ENCODE measurements at places on chromosomes 4 and X. TPM values are rescaled to one million over a fixed set of nuclear protein-coding genes. Genes with fewer than 3 reads are reported as not detected.

- DNase-seq = no peak
These were observed 86.2 kb downstream of the SLC39A8 start for GRCh38 chr4:102259081-102259480.

DNA sequence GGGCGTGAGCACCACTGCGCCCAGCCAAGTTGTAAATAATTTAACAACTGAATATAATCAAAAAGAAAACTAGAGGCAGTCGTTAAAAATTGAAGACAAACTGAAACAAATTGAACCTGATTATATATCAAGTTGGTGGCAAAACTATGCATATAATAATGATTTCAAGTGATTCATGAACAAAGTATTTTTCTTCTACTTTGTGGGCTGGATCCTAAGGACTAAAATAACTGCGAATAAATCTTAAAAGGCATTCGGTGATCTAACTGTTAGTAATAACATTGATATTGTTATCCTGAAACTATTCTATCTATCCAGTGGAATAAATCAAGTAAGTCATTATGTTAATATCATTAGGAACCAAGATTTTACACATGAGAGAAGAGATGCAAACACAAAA is 21.2 kb upstream of the USP9X start:
- DNase-seq = no peak

Gene CTSO
- total RNA-seq = 8.7 TPM

GRCh38 chr4:139736274-139736660 is 70.6 kb downstream of the MGST2 start:
- peak; percentile 20 for DNase-seq

DNA sequence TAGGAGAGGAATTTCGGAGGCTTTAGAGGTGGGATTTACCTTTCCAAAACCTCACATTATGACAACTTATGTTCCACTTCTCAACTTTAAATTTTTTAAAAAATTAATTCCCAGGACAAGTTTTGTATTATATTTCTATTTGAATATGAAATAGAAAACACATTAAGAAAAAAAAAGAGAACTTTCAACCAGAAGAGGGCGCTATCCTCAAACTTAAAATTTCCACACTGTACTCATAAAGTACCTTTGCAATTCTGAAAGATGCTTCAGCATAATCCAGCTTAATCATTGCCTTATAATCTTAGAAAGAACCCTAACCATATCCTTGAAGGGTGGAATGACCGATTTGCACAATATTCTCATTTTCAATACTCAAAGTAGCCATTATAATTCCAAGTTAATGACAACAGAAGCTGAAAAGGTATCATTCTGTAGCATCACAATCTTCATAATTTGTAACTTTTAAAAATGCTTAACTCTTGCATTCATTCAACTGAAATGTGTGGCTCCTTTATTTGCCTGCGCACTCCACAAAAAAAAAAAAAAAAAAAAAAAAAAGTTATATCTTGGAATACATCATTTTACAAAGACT is 158.0 kb downstream of the KCNIP4 start:
- DNase-seq = no peak

DNA sequence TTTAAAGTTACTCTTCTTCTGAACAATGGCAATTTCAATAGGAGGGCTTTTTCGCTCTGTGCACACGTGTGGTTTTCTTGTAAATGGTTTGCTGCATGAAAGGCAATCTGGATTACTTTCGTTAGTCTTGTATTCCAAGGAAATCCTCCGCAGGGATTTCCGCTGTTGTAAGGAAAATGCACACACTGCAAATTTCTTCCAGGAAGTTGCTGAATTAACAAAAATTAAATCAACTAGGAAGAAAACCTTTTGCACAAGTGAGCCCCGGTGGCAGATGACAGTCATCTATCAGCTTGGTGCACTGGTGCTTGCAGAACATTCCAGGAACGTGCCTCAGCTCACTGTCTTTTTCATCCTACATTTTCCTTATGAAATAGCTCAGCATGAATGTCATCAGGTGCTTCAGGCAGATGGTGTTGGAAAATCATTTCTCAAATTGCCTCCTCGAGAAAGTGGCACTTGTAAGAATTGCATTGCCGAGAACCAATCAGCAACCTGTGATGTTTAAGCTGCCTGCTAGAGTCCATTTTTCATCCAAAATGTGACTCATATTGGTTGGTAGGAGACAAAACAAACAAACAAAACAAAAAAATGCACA is 272.4 kb upstream of the VCX start:
- DNase-seq = no peak

- DNase-seq = no peak
These were observed 98.7 kb downstream of the KLHL34 start for GRCh38 chrX:21559417-21559816.

Gene MAGEB3
- total RNA-seq = not detected

GRCh38 chrX:53918702-53919101 is 125.6 kb downstream of the PHF8 start:
- DNase-seq = no peak

GRCh38 chrX:49960061-49960460 is 37.7 kb downstream of the CLCN5 start:
- no peak for DNase-seq

DNA sequence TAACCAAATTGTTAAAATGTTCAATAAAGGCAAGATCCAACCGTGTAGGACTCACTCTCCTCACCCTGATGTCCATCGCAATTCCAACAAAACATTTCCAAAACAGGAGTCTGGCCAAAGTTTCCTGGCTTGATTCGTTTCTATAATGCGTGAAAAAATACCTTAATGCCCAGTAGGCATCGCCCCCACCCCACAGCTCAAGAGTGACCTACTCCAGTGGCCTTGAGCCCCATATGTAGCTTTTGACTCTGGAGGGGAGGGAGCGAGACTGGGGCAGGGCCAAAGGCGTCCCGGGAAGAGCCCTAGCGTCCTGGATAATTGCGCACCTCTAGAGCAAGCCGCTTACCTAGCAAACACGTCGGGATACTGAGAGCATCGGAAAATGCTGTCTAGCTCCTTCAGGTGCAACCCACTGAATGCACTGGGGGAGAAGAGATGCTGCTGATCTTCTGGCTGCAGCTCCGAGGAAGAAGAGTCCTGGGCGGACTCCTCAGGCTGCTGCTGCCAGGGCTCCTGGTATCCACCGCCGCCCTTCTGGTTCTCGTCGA is 55.6 kb upstream of the NKAP start:
- DNase-seq = no peak

- no peak for DNase-seq
These were observed 354.5 kb downstream of the ARHGAP24 start for GRCh38 chr4:85829276-85830051.

DNA sequence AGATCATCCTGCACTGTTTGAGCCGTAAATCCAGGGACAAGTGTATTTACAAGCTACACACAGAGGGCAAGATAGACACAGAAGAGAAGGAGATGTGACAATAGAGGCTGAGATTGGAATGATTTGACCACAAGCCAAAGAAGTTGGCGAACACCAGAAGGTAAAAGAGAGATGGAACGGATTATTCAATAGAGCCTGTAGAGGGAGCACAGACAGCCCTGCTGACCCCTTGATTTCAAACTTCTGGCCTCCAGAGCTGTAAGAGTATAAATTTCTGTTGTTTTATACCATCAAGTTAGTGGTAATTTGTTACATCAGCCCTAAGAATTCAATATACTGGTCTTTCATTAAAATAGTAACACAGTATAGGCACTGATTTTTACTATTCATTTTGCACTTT is 447.8 kb downstream of the FAT4 start:
- DNase-seq = no peak

Gene MEPE
- total RNA-seq = 0.24 TPM

GRCh38 chr4:122731676-122732075 is 828 bp upstream of the BBS12 start:
- DNase-seq = no peak

Gene GAGE12E
- total RNA-seq = not detected

- DNase-seq = no peak
These were observed 147.5 kb downstream of the DLG3 start for GRCh38 chrX:70592091-70592490.

DNA sequence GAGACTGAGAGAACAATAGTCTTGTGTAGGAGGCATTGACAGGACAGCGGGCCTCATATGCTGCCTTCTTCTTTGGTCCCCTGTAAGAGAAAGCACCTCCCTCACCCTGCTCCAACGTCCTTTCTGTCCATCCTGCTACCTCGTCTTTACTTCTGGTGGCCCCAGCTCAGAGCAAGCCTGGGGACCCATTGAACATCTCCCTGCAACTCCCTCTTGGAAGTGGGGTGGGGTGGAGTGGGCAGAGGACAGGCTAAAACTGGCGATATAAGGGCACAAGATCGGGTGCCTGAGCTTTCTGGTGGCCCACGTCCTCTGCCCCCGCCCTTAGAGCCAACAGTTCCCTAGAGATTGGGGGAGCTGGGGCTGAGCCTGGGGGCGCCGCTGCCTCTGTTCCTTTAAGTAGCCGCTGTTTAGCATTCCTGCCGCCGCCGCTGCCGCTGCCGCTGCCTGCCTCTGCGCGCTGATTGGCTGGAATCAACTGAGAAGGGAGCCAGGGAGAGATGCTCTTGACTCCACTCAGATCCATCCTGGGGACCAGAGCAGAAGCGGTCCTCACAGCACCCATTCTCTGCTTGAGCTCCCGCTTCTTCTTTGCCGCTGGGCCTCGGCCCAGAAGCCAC is at the start of gene DLG3:
TSS of gene DLG3 (plus strand) at position 510 of the 620 bp plus-strand sequence. CDS start 367 bp downstream, outside the sequence.
- no peak for DNase-seq

GRCh38 chr4:60081839-60082238 is 1118.3 kb upstream of the ADGRL3 start:
- DNase-seq = no peak

GRCh38 chrX:110318664-110318968 is 731 bp upstream of the AMMECR1 start:
- DNase-seq = no peak

Gene F8A1
- total RNA-seq = 3.9 TPM

Gene MMRN1
- 5.3 TPM for total RNA-seq

Gene GLRA2
- total RNA-seq = not detected

Gene NOX1
- 0.33 TPM for total RNA-seq

GRCh38 chr4:155496294-155496626 is 119.5 kb upstream of the MAP9 start:
- no peak for DNase-seq

- DNase-seq = no peak
These were observed 32.2 kb downstream of the UNC5C start for GRCh38 chr4:95516528-95517017.

Gene ADAMTS3
- 1.8 TPM for total RNA-seq

- no peak for DNase-seq
These were observed 18.3 kb upstream of the HTRA3 start for GRCh38 chr4:8251110-8251883.

DNA sequence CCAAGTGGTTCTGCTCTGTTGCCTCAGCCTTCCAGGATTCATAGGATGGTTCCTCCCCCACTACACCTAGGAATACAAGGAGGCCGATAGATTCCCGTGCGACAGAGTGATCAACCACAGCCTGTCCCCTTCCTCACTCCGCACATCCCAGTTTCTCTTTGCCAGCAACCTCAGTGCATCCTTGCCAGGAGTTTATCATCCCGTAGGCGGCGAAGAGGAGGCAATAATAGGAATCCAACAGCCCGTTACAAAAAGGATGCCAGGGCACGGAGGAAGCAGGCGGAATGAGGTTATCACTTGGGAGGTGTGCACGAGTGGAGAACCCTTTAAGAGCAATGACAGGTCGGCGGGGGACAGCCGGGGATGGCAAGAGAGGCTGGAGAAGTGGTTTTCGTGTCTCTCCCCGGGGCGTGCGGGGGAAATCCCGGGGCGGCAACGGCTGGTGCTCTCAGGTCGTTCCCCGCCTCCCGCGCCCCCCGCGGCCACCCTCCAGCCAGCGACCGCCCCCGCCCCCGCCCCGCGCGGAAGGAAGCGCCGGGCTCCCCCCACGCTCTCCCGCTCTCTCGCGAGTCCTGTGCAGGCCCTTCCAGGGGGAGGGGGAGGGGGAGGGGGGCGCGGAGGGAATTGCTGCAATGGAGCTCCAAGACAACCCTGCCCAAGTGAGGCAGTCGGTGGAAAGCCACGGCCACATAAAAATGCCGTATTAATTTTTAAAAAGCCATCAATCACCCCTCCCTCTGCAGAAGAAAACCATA is 1.6 kb downstream of the PPP3CA start:
- no peak for DNase-seq

GRCh38 chr4:3658530-3658913 is 107.7 kb upstream of the ADRA2C start:
- no peak for DNase-seq

DNA sequence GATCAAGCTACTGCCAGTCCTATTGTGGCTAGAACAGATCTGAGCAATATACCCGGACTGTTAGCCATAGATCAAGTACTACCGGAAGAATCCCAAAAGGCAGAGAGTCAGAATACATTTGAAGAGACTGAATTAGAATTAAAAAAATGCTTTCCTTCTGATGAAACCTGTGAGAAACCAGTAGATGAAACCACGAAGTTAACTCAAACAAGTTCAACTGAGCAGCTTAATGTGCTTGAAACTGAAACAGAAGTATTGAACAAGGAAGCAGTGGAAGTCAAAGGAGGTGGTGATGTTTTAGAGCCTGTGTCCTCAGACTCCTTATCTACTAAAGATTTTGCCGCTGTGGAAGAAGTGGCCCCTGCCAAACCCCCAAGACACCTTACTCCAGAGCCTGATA is 46.8 kb downstream of the WDR44 start:
- DNase-seq = no peak

Gene PORCN
- total RNA-seq = 3.4 TPM

DNA sequence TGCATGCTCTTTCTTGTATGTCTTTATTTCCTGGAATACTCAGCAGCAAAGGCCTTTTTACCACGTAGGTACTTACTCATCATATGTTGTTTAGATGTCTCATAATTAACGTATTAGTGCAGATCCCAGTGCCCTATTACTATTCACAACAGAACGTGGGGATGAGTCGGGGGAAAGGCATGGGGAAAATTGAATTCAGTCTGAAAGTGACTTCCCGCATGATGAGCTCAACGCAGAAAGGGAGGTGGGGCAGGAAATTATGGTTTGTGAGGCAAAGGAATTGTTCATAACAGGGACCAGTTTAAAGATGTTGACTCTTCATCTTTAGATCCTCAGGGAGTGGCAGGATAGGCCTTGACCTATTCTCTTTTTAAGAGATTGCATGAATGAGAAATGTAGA is 2.0 kb upstream of the TMPRSS11D start:
- no peak for DNase-seq

DNA sequence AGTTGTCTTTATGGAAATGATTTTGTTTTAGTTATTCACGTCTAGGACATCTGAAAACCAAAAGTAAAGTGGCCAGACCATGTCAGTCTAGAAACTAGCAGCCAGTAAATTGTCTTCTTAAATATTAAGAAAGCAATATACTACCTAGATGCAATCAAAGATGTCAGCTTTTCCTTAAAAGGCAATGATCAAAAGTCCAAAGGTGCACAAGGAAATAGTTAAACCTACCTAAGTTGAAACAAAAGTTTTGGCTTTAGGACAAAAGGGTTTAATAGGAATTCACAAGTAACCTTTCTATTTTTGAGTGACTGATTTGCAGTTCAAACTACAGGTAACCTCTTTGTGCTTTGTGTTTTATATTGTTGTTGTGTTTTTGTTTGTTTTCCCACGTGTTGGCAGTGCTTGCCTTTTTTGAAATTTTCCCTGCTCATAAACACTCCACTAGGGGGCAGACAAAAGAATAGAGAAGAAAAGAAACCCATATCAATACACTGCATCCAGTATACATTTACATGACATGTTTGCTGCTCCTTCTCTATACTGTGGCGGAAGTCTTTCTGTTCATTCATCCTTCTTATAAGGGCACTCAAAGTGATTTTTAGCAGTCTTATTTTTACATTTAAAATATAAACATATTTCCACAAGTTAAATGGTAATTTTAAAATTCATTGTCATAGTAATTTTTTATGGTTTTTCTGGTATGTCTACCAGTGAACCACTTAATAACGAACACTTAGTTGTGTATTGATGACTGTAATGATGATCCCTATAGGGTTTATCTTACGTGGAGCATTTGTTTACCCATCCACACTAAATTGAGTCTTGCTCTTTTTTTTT is 62.7 kb downstream of the GAB1 start:
- DNase-seq = no peak

- DNase-seq = no peak
These were observed 16.0 kb downstream of the CTBP1 start for GRCh38 chr4:1232661-1233621.

Data from thymus (tissue), 14 donors.